ENCODE measurements at places on chromosomes 7 and 10.

DNA sequence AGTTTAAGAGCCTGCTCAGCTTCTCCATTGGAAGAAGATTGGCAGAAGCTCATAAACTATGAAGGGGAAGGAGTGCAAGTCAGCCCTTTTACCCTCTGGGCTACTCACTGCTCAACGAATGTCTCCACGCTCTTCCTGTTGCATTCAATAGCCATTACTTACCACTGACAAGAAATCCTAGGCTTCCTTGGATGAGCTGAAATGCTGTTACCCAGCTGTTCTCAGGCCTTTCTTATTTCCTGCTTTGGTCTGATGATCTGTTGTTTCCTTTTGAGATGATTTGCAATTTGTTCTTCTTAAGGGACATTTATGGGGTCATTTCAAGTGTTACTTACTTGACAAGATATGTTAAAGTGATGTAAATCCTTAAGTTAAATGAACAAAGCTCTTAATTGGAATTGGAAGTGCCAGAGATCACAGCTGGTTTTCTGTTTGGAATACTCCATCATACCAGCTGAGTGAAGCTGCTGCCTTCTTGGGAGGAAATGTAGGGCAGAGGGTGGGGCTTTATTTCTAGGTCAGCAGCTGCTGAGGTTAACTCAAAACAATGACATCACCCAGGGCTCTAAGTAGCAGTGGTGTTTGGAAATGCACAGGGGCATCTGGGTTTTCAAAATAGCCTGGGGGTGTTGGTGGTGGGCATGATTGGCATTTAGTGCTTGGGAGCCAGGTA, 170.0 kb downstream of the PRKCQ start:
- no peak for DNase-seq

GRCh38 chr7:155190688-155191087, 107.0 kb upstream of the INSIG1 start:
- DNase-seq = no peak

DNA sequence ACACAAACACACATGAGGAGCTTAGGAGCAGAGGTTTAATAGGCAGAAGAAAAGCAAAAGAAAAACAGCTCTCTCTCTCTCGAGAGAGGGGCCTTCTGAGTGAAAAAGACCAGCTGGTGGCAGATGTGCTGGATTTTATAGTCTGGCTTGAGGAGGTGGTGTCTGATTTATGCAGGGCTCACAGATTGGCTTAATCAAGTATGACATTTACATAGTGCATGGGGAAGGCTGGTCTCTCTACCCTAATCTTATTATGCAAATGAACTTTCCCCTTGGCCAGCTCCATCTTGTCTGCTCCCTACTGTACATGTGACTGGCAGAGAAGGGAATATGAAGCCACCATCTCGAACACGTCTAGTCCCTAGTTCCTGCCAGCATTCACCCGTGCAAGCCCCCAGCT, 219.5 kb upstream of the ZNF804B start:
- no peak for DNase-seq

GRCh38 chr7:106337754-106338153, 53.0 kb upstream of the NAMPT start:
- no peak for DNase-seq

GRCh38 chr10:6217611-6218010, 14.9 kb downstream of the PFKFB3 start:
- no peak for DNase-seq

DNA sequence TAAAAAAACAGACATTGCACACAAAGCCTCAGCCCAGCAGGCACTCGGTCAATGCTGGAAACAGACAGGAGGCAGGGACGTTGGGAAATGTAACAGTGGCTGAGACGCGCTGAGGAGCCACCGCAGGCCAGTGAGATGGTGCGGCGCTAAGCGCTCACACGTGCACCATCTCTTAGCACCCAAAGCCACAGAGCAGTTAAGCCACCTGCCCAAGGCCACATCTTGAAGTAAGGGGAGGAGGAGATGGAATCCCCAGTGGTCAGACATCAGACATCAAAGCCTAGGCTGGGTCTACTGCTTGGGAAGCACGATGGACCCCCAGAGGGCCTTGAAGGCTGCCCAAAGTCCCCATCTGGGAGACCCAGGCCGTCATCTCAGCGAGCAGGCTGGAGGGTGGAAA, 15.6 kb downstream of the LAT2 start:
- DNase-seq = no peak

- DNase-seq = no peak
These were observed 65.0 kb upstream of the RAB18 start for GRCh38 chr10:27439101-27439500.

- no peak for DNase-seq
These were observed 159.2 kb downstream of the NEURL1 start for GRCh38 chr10:103652599-103653281.

Measured in ureter (tissue), 1 donor.